CD8-positive, alpha-beta memory T cell (primary cell): ENCODE measurements at places on chromosomes 13 and 19.
A peak's percentile ranks its signal among the peaks of the same experiment; 100 is the strongest.

GRCh38 chr19:3857449-3858003 lies 11.3 kb downstream of the ZFR2 start:
- DNase-seq: no peak

DNA sequence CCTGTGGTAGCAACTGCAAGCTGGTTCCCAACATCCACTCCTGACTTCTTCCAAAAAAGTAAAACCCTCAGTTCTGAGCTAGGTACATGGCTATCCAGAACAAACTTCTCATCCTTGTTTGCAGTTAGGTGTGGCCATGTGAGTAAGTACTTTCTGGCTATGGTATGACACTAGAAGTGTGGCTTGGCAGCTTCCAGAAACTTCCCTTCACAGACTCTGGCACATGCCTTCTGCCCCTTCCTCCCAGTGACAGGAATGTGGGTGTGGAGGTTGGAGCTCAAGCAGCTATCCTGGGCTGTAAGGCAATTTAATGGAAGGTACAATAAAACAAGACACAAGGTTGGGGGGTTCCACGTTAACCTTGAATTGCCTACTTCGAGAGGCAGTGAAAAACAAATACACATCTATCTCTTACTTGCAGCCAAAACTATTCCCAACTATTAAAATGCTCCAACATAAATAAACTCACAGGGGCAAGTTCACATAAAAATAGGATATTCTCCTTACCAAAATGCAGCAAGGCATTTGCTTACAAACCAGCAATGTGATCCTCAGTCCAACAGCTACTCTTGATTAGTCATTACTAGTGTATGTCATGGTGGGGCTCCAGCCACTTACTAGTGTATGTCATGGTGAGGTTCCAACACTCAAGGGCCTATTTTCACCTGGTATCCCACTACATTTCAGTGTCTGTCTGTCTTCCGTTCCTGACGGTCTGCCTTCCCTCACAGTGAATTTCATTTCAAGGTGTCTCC lies 3.1 kb downstream of the SMG9 start:
- DNase-seq: no peak

GRCh38 chr19:49936549-49936948 lies 7.2 kb upstream of the NUP62 start:
- no peak for DNase-seq

DNA sequence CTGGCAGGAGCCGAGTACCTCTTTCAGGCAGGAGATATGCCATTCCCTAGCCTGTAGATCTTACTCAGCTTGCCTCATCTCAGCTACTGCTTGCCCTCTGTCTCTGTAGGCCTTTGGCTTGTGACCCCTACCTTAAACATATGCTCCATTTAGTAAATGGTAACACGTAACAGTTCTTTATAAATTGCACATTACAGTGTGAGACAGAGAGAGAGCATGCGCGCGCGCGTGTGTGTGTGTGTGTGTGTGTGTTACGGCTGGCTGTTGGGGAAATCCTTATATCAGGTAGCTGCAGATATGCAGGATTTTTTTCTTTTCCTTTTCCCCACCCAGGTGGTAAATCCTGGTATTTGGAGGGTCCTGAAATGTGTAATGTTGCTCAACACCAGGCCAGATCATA lies 4.2 kb downstream of the SPINT2 start:
- no peak for DNase-seq

GRCh38 chr13:44974056-44974793 lies 15.0 kb downstream of the NUFIP1 start:
- no peak for DNase-seq

GRCh38 chr13:19634256-19634740 lies 839 bp downstream of the MPHOSPH8 start:
- no peak for DNase-seq

- DNase-seq: no peak
Measured at GRCh38 chr13:106471957-106472543, 63.4 kb downstream of the EFNB2 start.

DNA sequence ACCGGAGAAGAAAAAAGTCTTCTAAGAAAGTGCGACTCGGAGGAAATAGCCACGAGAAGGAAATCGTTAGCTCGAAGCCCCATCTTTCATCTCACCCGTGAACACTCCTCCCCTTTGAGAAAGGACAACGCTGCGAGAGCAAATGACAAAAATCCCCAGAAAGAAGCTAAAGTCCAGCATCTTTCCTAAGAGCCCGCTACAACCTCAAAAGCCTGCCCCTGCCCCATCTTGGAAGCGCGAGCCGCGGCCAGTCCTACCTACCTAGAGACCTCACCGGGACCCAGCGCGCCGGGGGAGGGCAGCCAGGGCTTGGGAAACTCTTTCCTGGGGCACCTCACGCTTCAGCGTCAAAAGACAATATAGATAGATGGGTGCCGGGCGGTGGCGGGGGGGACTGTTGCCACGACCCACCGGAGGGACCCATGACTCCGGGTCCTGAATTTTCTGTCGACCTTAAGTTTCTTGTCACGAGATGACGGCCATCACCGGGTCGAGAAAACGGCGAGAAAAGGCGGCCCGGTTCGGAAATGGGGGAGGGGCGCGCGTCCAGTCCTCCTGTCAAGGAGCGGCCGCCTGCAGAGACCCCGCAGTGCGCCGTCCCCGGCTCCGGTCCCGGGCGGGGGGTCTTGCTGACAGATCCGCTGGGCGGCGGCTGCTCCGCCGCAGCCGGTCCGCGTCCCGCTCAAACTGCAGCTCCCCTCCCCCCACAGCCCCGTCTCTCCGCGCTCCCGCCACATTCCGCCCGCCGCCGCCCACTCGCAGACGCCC lies 65.9 kb downstream of the KCNRG start:
- peak; percentile 37 for DNase-seq

DNA sequence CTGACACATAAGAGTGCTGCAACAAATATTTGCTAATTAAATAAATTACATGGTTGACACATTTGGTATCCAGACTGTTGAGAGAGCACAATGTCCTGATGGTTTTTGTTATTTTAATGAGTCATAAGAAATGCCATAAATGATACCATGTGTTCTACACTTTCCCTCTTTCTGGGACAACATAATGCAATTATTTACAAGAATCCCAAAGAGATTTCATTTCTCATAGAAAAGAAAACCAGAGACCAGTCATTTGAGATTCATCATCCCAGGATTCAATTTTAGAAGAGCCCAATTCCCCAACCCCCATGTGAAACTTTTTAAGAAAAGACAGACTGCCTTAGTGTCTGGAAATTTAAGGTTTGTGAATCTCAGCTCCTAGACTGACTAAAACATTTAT lies 399.6 kb downstream of the DCT start:
- DNase-seq: no peak

GRCh38 chr13:106361621-106362020 lies 173.8 kb downstream of the EFNB2 start:
- no peak for DNase-seq

DNA sequence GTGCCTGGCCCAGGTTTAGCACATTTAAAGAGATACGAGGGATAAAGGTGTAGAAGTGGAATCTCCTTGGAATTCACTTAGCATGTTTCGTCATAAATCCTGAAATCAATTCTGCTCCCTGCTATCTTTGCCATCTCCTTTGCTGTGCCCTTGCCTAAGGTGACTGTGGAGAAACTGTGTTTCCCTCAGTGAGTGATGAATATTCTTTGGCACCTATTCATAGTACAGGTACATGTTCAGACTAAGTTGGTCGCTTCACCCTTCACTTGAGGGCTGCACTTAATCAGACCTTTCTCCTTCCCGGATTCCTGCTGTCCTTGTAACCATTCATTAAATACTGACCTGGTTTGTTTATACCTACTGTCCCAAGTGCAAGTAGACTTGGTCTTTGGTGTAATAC lies 17.8 kb downstream of the PCCA start:
- DNase-seq: no peak

GRCh38 chr13:53694814-53695532 lies 666.4 kb downstream of the OLFM4 start:
- no peak for DNase-seq

DNA sequence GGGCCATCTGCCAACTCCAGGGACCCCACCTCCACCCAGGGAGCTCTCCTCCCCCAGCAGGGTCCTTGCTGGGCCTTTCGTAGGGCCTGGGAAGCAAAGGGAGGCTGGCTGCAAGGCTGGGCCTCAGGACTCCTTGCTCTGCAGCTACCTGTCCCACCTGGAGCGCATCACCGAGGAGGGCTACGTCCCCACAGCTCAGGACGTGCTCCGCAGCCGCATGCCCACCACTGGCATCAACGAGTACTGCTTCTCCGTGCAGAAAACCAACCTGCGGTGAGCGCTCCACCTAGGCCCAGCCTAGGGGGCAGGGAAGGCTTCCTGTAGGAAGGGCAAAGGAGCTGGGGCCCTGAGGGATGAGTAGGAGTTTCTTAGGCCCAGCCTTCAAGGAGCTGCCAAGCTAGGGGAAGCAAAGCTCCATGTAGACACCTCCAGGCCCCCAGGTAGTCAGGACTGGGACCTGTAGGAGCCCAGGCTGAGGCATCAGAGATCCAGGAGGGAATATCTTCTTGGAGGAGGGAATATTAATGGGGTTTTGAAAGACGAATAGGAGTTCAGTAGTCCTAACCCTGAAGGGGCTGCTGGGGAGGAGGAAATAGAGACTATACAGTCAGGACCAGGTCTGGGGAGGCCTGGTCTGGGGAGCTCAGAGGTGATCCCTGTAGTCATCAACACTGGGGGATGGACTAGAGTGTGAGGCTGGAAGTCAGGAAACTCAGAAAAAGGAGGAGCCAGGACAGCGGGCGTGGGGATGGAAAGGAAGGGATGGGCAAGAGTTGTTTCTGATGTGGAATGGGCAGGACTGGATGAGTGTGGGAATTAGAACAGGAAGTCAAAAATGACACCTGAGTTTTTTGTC lies 16.0 kb downstream of the GNA15 start:
- no peak for DNase-seq

GRCh38 chr19:40445780-40446262 lies 1.7 kb upstream of the SERTAD3 start:
- DNase-seq: no peak
